ENCODE measurements at places on chromosomes 6 and 20. TPM values are rescaled to one million over a fixed set of nuclear protein-coding genes. Genes with fewer than 3 reads are reported as not detected.
A peak's percentile ranks its signal among the peaks of the same experiment; 100 is the strongest.

DNA sequence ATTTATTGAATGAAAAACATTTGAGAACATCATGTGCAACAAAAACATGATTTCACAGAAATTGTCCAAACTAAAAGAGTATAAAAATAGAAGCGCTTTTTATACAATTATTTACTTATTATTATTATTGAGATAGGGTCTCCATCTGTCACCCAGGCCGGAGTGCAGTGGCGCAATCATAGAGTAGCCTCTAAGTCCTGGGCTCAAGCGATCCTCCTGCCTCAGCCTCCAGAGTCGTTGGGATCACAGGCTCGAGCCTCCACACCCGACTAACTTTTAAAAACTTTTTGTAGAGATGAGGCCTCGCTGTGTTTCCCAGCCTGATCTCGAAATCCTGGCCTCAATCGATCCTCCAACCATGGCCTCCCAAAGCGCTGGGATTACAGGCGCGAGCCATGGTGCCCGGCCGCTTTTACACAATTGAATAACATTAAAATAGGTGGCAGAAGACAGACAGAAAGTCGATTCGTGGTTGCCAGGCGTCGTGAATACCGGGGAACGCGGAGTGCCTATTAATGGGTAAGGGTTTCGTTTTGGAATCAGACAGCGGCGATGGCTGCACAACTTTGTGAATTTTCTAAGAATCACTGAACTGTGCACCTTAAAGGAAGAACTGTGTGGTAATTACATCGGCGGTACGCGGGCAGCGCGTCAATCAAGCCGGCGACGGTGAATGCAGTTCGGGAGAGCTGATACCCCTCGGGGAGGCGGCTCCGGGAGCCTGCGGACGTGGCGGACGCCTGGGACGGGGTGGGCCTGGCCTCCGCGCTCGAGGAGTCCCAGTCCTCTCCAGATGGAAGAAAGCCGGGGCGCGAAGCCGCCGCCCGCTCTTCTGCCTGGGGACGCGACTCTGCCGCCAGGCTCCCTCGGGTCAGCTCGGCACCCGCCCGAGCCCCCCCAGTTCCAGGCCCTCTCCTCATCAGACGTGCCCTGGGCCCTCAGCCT is 807 bp downstream of the TBC1D20 start:
- DNase-seq: peak; percentile 61

- DNase-seq: no peak
Measured at GRCh38 chr6:26593278-26594130, 3.2 kb upstream of the ABT1 start.

Gene UFL1
- 32.7 TPM for total RNA-seq

GRCh38 chr6:154161689-154162088 is 122.6 kb downstream of the OPRM1 start:
- no peak for DNase-seq

DNA sequence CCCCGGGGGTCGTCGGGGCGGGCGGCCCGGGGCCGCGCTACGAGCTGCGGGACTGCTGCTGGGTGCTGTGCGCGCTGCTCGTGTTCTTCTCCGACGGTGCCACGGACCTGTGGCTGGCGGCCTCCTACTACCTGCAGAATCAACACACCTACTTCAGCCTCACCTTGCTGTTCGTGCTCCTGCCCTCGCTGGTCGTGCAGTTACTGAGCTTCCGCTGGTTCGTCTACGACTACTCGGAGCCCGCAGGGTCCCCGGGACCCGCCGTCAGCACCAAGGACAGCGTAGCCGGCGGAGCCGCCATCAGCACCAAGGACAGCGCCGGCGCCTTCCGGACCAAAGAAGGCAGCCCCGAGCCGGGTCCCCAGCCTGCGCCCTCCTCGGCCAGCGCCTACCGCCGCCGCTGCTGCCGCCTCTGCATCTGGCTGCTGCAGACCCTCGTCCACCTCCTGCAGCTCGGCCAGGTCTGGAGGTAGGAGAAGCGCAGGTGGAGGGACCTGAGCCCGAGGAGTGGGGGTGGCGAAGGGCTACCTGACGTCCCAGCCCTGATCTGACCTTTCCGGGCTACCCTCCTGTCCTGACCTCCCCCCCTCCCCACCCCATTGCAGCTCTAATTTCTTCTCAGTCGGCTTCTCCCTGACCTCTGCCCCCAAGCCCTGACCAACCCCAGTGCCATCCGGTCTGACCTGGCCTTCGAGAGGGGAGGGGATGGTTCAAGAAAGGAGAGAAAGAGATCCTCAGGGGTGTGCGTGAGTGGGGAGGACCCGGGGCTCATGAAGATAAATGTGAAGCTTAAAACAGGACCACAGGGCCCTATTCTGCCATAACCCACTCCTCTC is 558 bp downstream of the XKR7 start:
- peak; percentile 56 for DNase-seq

DNA sequence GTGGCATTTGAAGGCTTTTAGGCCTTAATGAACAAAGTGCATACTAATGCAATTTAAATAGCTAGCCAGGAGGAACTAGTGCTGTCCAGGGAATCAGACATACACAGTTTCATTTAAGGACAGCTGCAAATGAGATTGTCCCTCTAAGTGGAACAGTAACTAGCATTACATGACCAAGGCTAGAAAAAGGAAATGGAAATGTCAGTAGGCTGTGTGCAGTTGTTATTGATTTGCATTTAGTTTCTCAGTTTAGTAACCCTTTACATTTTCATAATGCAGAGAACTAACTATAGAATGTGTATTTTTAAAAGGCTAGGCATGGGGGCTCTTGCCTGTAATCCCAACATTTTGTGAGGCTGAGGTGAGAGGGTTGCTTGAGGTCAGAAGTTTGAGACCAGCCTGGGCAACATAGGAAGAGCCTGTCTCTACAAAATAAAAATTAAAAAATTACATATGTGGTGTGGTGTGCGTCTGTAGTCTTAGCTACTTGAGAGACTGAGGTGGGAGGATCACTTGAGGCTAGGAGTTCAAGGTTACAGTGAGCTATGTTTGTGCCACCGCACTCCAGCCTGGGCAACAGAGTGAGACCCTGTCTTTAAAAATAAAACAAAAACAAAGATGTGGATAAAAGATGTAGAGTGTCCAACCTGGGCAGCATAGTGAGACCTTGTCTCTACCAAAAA is 468.0 kb downstream of the UTRN start:
- DNase-seq: no peak

- DNase-seq: no peak
Measured at GRCh38 chr6:36141091-36141490, 10.8 kb downstream of the MAPK13 start.

GRCh38 chr6:34914358-34914757 is 25.3 kb downstream of the ANKS1A start:
- no peak for DNase-seq

DNA sequence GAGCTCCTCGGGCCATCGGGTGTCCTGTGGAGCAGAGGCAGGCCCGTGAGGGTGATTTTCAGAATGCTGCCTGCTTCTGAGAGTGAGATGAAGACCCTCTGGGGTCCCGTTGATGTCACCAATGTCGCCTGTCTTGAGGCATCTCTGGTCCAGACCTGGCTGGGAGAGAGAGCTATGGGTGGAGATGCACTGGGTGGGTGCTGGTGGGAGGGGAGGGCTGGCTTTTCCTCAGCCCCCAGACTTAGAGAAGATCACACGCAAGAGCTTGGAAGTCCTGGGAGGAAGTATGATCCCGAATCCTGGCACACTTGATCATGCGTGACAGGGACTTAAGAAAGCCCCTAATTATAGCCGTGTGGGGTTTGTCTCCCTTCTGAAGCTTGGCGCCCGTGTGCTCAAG is 103.2 kb upstream of the CD93 start:
- no peak for DNase-seq

Gene HUS1B
- total RNA-seq: 1.6 TPM

- DNase-seq: no peak
Measured at GRCh38 chr20:47285189-47285588, 71.3 kb downstream of the ZMYND8 start.

- DNase-seq: no peak
Measured at GRCh38 chr6:88115307-88115706, 50.8 kb downstream of the CNR1 start.

DNA sequence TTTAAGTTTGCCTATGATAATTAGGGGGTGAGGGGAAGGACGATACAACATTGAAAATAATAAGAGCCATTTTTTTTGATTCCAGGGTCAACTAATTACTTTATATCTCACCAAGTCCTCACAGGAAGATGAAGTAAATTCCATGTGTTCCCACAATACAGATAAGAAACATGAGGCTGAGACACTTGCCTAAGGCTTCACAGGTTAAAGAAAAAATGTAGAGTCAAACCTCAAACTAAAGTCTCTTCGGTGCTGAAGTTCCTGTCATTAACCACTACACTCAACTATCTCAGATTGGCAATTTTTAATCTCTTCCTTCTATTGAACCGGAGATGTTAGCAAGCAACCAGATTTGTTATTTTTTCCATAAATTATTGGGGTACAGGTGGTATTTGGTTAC is 33.0 kb downstream of the MRAP2 start:
- DNase-seq: no peak

DNA sequence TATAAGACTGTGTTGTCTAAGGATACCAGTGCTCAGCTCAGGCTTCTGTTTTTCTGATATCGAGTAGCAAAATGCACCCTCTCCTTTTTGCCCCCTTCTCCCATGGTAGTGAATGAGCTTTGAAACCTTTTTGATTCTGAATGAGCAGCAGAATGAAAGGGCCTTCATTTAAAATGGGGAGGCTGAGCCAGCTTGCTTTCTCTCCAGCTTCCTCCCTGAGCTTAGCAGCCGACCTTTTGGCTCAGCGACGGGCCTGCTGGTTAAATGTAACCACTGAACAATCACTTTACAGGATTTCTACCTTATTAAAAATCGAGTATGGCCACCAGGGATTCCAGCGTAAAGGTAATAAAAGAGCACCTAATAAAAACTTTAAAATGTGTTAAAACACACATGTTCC is 133.7 kb upstream of the SPACA1 start:
- no peak for DNase-seq

- DNase-seq: no peak
Measured at GRCh38 chr6:37283671-37284151, 25.8 kb upstream of the TMEM217 start.

GRCh38 chr6:19356692-19357091 is 480.5 kb upstream of the ID4 start:
- DNase-seq: no peak

Gene GPR6
- not detected for total RNA-seq

Gene SMAP1
- total RNA-seq: 20.4 TPM

DNA sequence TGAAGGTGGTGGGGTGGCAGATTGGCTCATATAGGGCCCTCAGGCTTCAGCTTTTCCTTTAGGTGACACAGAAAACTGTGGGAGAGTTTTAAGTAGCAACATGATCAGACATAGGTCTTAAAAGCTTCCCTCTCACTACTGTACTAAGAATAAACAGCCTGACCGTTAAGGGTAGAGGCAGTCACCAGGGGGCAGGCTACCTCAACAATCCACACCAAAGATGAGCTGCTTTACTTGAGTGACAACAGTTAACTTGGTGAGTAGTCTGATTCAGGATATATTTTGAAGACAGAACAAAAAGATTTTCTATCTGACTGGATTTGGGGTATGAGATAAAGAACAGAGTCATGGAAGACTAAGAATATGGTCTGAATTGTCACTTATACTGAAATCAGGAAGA is 193.1 kb upstream of the SHLD1 start:
- no peak for DNase-seq

Gene OVOL2
- total RNA-seq: not detected

GRCh38 chr20:53621482-53622246 is 28.0 kb upstream of the ZNF217 start:
- DNase-seq: no peak

Gene SLPI
- not detected for total RNA-seq

GRCh38 chr6:96249755-96250154 is 234.0 kb downstream of the FUT9 start:
- DNase-seq: no peak

DNA sequence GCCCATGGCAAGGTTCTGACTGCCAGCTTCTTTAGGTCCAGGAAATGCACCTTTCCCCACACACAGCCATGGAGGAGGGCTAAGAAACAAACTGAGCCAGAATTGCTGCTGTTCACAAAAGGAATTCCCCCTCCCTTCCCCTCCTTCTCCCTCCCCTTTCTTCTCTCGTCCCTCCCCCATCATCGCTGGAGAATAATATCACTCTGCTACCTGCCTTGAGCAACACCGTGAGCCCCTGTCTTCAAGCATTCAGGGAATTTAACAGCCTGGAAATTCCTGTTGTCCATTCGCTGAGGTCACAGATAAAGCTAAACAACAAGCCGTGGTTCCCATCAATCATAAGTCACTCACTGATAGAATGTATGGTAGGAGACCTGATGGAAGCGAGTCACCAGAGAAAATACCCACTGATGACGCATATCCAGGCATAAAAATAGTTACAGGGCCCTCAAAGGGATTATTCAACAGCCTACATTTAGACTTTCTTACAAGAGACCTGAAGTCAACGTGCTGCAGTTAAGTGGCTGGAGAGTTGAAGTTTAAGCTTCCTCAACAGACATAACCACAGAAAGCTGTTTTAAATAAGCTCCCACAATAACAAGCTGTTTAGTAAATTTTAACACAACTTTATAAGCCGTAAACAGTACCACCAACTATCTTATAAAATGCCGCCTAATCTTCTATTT is 59.7 kb downstream of the HIVEP2 start:
- DNase-seq: no peak

- DNase-seq: no peak
Measured at GRCh38 chr20:25016471-25016870, 23.9 kb upstream of the APMAP start.

- no peak for DNase-seq
Measured at GRCh38 chr6:113695516-113695915, 161.6 kb upstream of the MARCKS start.

Gene SIRPB1
- total RNA-seq: 1.9 TPM

GRCh38 chr6:41634657-41635056 is 3.6 kb upstream of the MDFI start:
- no peak for DNase-seq

- DNase-seq: no peak
Measured at GRCh38 chr20:57710841-57711240, 1.0 kb upstream of the PMEPA1 start.

DNA sequence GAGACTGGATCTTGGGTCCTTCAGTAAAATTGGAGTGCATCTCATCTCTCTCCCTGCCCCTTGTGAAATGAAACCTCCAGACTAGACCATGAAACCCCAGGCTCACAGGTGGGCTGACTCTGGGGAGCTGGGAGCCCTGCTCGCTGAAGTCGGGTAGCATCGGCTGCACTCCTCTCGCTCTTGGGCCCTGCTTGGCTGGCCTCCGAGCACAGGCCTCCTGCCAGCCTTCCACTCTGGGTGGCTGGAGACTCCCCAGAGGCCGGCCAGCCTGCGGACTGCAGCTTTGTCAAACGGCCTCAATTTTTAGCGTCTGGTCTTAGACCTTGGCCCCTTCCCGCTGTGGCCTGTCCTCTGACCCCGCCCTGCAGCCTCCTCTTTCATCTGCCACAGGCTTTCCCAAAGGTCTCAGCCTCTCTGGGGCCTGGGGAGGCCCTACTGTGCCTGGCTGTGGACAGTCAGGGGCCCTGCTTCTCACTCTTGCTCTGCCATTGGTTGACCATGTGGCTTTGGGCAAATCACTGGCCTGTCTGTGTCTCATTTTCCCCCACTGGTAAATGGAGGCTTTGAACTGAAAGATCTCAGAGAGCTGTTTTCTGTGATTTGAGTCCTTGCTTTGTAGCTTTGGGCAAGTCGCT is 45.1 kb downstream of the SRC start:
- no peak for DNase-seq
